Mesothelial cell of epicardium (in vitro differentiated cells): ENCODE measurements at places on chromosomes 2 and 18.

DNA sequence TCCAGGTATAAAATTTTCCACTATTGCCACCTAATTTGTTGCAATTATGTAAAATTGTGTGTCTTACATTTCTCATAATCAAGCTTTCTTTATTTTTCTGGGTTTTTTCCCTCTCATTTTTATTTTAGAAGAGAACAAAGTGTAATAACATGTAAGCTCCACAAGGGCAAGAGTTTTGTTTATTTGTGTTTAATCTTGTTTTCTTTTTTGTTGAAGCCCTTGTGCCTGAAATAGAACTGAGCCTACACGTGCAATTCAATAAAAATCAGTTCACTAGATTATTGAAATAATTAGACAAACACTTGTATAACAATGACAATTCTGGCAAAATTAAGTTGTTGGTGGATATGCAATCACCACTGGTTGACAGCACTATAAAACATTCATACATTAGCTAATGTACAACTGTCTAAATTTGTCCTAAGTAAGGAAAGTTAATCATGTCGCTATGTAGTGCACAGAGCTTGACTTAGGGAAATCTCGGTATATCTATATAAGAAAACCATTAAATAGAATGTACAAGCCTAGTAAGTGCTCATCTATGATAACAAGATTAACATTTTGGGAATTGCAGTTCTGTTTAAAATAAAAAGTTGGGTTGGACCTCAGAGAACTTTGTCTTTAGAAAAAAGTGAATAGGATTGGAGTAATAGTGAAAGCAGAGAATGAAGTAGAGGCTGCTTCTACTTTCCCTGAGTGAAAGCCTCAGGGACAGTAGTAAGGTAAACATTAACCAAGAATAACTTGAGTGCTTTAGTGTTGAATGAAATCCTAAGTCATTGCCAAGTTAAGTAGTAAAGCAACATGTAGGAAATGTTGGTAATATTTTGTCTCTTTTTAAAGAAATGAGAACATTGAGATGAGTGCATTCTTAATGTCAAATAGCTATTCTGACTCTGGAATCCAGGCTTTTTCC is 37.4 kb upstream of the NOL4 start:
- DNase-seq, result no peak

GRCh38 chr18:75238100-75238499 is 27.5 kb downstream of the TSHZ1 start:
- DNase-seq, result no peak

- no peak for DNase-seq
Measured at GRCh38 chr2:113240915-113241911, 37.5 kb downstream of the PAX8 start.

GRCh38 chr2:166613226-166613625 is 119.2 kb upstream of the SCN7A start:
- no peak for DNase-seq

GRCh38 chr2:98747888-98748287 is 17.0 kb upstream of the MGAT4A start:
- DNase-seq, result no peak

- DNase-seq, result no peak
Measured at GRCh38 chr2:95525294-95526035, 40.9 kb upstream of the TRIM43B start.
